Eye (tissue), 1 donor: ENCODE measurements at places on chromosomes 5 and 9.

GRCh38 chr9:89843591-89843990 is 238.8 kb downstream of the GADD45G start:
- DNase-seq, result no peak

DNA sequence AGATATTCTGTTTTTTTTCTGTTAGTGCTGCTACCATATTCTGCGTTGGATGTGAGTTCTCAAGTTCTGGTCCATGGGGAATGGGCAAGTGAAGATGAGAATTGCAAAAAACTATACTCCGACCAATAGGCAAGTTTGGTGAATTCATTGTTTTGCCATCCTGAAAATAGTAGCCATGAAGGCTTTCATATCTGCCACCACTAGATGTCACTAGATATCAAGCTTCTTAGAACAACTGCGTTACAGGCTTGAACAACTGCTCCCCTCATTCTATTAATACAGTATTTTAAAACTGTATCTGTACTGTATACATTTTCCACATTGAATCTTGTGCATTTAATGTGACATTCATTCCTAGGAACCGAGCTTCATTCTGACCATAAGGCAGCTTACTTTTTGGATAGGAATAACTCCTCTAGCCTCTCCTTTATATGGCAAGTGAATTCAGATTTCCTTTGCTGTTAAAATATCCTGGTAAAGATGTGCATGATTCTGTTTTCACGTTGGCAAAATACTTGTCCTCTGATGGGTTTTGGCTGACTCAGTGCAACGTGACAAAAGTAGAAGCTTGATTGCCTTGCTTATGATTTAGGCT is 163.6 kb downstream of the SREK1 start:
- peak; percentile 91 for DNase-seq

DNA sequence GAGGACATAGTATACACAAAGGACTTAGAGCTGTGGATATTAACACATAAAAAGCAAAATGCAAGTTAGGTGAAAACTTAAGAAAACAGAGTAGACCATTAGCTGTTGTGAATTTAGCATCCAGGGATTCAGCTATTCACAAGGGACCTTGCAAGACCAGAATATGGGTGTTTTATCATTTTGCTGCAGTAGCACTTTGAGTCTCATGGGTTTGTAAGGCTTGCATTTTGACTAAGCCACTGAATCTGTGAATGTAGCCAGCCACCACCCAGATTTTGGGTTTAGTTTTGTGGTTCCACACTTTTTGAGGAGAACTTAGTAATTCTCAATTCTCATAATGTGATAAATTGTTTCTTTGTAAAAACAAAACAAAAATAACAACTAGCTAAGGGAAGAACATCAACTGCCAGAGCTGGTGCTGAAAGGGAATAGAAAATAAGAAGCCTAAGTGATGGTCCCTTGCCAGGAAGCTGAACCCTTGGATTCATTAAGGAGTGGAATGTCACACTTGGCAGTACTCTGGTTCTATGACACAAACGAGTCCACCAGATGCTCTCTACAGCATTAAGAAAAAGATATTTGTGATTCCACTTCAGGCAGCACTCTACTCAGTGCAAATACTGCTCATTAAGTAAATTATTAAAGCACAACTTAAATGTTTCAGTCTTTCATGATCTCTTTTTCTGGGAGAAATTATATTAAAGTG is 557.4 kb upstream of the ZNF462 start:
- DNase-seq, result no peak

DNA sequence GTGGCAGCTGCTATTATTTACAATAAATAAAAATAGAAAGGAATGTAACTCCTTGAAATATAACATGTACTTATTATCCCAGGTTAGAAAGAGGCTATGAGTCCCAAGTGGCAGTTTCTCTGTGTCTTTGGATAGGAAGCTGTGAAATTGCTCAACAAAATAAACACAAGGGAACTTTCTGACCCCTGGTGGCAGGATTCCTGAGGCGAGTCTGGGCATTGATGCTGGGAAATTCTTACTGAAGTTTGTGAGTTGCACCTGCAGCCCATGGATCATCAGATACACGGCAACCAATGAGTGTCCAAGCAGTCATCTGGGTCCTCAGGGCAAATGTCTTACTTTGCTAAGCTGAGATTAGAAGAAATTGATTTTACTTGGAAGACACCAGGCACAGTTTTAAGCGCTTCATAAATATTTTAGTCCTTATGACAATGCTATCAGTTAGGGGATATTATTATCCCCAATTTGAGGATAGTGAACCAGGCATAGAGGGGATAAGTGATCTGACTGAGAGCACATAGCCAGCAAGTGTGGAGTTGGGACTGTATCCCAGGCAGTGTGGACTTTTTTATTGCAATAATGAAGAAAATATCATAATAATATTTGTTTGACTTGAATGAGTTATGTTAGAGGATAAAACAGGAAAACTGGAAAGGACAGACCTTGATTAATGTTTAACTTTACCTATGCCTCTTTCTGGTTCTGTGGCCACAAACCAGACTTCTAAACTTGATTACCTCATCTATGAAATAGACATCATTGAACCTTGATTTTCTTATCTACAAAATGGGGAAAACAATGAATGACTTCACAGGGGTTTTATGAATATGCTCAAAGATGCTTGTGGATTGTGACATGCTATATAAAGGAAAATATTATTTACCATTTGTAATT is 265.5 kb upstream of the ADAMTSL1 start:
- DNase-seq, result peak; percentile 71

GRCh38 chr9:137407590-137408300 is 15.2 kb downstream of the EXD3 start:
- DNase-seq, result no peak

DNA sequence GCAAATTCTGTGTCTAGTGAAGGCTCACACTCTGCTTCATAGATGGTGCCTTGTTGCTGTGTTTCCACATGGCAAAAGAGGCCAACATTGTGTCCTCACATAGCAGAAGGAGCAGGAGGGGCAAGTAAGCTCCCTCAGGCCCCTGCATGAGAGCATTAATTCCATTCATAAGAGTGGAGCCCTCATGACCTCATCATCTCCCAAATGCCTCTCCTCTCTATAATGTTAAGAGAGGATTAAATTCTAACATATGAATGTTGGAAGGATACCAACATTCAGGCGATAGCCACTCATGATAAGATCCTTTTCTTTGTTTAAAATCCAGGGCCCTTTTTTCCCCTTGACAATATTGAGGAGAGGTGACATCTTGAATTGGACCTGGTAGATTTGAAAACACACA is 35.2 kb upstream of the PAM start:
- DNase-seq, result no peak

GRCh38 chr5:88746438-88746882 is 136.5 kb downstream of the MEF2C start:
- no peak for DNase-seq

DNA sequence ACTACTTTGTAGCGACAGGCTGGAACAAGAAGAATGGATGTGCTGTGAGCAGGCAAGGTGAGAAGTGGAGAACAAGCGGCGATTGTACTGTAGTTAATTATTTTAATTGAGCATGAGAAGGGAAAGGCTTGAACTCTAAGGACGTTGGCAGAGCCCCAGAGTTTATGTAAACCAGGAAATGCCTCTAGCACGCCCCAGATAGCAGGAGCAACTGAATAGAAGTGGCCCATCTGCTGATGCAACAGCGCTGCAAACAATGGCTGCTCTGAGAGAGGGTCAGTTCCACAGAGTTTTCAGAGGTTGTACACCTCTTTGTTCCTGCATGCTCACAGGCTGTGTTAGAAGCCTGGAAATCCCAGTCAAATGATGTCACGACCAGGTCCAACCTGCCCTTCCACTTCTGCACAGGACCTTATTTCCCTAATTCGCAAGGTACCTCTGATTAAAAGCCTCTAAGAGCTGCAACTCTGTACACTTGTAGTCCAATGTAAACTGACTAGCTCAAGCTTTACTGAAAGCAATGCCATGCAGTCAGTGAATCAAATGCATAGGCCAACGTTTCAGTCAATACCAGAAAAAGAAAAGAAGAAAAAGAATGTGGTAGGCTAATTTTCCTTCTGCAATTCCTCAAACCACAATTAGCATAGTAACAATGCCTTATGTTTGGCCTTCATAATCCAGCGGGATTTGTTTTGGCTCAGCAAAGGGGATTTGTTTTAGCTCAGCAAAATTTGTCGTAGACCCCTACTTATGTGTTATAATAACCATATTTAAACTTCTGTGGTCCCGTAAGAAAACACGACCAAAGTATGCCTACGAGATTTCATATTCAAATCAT is 119.6 kb upstream of the RETREG1 start:
- DNase-seq, result peak; percentile 88

- DNase-seq, result no peak
Observed at GRCh38 chr5:859391-859790, 8.6 kb upstream of the ZDHHC11 start.

DNA sequence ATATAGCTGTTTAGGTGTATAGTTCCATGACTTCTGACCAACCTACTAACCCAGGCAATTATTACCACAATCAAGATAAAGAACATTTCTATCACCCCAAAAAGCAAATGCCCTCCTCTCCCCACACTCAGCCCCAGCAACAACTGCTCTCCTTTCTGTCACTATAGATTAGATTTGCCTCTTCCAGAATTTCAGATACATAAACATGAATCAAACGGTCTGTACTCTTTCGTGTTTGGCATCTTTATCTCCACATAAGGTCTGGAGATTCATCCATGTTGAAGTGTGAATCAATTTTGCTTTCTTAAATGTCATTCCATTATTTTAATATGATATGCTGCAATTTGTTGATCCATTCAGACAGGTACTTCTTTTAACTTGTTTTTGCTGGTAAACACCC is 10.5 kb upstream of the GCNT1 start:
- no peak for DNase-seq

GRCh38 chr5:118115791-118116190 is 872.6 kb downstream of the DTWD2 start:
- DNase-seq, result no peak

DNA sequence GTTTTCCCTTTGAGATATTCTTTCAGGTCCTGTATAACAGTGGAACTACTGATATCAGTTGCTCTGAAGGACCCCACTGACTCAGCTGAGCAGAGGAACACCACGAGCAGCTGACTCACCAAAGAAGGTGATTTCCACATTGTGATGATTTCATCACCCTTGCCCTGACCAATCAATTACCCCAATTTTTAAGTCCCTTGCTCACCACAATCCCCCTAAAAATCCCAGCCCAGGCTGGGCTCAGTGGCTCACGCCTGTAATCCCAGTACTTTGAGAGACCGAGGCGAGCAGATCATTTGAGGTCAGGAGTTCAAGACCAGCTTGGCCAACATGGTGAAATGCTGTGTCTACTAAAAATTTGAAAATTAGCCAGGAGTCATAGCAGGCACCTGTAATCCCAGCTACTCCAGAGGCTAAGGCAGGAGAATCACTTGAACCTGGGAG is 125.3 kb upstream of the ABCA1 start:
- DNase-seq, result no peak

- DNase-seq, result no peak
Observed at GRCh38 chr5:20949636-20950035, 961.6 kb upstream of the CDH18 start.

DNA sequence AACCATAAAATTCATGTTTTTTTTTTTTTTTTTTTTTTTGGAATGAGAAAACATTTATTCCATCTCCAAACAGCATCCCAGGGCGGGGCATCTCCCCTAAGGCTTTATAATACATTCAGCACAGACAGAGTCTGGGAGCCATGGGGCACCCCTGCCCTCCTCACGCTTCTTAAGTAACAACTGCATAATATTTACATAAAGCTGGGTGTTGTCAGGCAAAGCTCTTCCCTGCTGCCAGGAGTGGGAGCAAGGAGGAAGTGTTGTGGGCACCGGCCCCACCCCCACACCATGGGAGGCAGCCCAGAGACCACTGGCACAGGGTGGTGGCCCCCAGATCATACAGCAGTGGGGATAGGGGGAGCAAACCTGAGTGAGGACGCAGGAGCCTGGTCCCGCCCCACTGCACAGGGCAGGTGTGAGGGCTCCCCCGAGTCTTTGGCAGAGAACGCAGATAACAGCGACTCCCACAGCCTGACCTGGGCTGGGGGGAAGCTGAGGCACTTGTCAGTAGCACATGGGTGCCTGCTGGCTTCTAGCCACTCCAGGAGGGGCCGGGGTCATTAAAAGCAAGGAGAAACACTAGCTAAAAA is 86.1 kb upstream of the CEP78 start:
- DNase-seq, result no peak

GRCh38 chr5:176436656-176437055 is 11.5 kb upstream of the FAF2 start:
- no peak for DNase-seq

- DNase-seq, result no peak
Observed at GRCh38 chr5:181008136-181008535, 19.5 kb downstream of the BTNL3 start.

GRCh38 chr5:94389515-94389899 is 228.9 kb downstream of the KIAA0825 start:
- DNase-seq, result no peak

DNA sequence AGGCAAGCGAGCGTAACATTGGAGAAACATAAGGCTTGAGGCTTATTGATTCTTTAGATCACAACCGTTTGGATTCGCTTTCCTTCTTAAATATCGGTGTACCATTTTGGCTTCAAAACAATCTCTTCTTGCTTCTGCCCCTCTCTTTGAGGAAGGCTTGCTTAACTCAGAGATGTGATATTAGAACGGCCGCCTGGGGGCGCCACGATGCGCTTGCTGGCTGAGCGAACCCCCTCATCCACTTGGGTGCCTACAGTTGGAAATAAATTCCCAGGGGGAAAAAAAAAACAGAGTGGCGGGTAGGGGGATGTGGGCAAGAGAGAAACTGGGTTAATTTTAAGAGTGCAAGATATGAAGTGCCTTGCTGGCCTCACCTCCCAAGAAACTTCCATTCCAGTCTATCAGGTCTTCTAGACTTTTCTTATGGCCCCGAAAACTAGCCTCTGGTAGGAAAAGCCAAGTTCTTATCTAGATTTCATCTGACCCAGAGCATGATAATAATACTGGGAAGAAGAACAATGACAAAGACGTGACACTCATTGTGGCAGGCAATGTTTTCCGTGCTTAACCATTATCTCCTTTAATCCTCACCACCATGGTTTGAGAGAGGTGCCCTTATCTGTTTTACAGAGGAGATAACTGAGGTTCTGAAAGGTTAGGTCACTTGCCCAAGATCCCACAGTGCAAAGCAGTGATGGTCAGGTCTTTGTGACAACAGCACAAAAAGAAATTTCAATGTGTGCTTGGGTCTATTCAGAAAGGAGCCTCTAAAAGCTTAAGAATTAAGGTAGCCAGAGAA is 115.8 kb downstream of the DPYSL3 start:
- no peak for DNase-seq

- no peak for DNase-seq
Observed at GRCh38 chr9:3773362-3774060, 247.7 kb upstream of the RFX3 start.

DNA sequence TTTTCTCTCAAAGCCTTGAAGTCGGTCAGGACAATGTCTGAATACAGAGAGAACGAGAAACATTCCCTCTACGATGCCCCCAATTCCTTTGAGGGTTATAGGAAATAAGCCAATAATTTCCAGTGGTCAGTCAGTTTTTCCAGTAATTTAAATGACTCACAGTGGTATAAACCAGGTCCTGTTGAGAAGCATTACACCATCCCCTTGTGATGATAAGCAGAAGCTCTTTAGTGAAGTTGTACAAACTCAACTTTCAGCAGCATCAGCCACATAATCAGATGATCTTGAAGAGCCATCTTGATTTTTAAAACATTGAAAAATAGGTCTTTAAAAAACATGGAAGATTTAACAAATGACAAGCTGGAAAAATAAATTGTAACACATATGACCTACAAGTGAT is 173.9 kb upstream of the ZNF462 start:
- DNase-seq, result no peak

- no peak for DNase-seq
Observed at GRCh38 chr9:4397917-4398316, 92.4 kb upstream of the SLC1A1 start.

- no peak for DNase-seq
Observed at GRCh38 chr5:147805030-147805454, 22.5 kb upstream of the JAKMIP2 start.
